ENCODE measurements at places on chromosomes 6 and 20.
A peak's percentile ranks its signal among the peaks of the same experiment; 100 is the strongest.

DNA sequence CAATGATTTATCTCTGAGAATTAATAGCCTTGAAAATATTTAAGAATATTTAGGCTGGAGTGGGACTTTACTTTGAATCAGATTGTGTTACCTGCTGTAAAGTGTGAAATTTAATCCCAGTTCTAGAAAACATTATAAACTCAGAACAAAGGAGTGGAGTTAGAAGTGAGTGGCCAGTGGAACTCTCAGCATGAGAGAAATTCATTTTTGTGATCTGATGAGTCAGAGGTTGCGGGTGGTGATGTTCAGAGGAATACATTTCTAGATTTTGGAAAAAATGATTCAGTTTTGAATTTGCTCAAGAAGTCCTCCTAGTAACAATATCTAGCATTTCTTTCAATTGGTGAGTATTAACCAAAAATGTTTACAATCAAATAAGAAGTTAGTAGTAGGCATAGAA lies 167.5 kb downstream of the ZFAND3 start:
- DNase-seq: no peak

DNA sequence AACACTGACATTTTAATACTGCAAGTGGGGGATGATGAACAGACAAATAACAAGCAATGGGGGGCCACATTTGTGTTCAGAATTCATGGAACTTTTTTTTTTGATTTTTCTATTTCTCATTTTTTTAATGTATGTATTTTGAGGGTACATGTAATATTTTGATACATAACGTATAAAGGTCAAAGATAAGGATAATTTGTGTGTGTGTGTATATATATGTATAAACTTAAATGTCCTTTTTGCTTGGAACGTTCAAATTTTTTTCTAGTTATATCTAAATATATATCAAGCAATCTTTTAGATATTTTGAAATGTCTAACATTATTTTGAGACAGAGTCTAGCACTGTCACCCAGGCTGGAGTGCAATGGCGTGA lies 12.3 kb upstream of the ZNF311 start:
- no peak for DNase-seq

GRCh38 chr6:62102387-62102786 lies 183.6 kb downstream of the KHDRBS2 start:
- no peak for DNase-seq

DNA sequence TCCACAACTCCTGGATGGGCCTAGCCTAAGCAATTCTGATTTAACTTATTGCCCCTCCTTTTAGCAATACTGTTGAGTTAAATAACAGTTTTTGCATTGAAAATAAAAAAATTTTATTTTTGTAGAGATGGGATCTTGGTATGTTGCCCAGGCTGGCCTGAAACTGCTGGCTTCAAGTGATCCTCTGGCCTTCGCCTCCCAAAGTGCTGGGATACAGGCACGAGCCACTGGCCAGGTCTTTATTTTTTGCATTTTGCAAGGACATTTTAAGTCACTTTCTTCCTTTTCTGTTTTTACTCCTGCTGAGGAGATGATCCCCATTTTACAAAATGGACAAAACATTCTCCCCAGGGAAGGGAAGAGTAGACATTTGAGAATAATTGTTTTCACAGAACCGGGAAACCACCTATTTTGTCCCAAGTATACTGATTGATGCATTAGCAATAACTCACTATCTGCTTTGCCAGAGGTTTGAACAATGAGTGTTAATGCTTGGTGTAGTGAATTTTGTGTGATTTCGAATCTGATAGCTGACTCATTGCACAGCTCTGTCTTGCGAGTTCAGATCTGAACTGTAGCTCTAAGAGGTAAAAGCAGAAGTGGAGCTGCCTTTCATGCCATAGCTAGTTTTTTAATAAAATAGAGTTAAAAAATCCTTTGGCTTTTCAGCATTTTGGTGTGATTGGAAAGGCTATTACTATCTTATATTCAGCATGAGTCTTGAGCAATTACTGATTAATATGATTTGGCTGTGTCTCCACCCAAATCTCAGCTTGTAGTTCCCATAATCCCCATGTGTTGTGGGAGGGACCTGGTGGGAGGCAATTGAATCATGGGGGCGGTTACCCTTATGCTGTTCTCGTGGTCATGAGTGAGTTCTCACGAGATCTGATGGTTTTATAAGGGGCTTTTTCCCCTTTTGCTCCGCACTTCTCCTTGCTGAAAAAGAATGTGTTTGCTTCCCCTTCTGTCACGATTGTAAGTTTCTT lies 20.9 kb downstream of the IGF2R start:
- peak; percentile 38 for DNase-seq

DNA sequence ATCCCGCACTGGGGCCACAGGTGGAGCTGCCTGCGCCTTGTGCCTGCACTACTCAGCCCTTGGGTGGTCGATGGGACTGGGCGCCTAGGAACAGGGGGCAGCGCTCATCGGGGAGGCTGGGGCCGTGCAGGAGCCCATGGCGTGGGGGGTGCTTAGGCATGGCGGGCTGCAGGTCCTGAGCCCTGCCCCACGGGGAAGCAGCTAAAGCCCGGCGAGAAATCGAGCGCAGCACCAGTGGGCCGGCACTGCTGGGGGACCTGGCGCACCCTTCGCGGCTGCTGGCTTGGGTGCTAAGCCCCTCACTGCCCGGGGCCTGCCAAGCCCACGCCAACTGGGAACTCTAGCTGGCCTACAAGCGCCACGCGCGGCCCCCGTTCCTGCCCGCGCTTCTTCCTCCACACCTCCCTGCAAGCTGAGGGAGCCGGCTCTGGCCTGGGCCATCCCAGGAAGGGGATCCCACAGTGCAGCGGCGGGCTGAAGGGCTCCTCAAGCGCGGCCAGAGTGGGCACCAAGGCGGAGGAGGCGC lies 5.8 kb downstream of the HIVEP1 start:
- no peak for DNase-seq

GRCh38 chr6:128686084-128686483 lies 165.7 kb upstream of the PTPRK start:
- no peak for DNase-seq

GRCh38 chr6:109362102-109362884 lies 20.0 kb downstream of the CD164 start:
- DNase-seq: no peak

GRCh38 chr6:151167034-151167433 lies 72.7 kb upstream of the AKAP12 start:
- DNase-seq: no peak

- peak; percentile 47 for DNase-seq
Observed at GRCh38 chr20:49603209-49603627, 35.3 kb upstream of the PTGIS start.

DNA sequence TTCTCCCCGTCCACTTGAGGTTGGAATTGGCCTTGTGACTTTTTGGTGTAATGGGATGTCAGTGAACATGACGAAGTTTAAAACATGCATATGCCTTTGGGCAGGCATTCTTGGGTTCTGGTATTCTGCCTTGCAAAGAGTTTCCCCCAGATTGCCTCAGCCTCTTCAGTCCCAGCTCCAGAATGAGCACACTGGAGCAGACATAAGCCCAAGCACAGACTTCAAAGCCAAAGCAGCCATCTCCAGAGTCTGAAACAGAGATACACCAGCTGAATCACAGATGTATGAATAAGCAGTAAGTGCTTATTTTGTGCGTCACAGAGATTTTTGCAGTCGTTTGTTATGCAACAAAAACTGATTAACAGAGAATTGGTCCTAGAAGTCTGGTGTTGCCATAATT lies 546.0 kb downstream of the FRK start:
- DNase-seq: no peak

- DNase-seq: no peak
Observed at GRCh38 chr20:9515214-9515585, 810 bp downstream of the LAMP5 start.

- DNase-seq: no peak
Observed at GRCh38 chr6:88815491-88815890, 147.9 kb downstream of the RNGTT start.

DNA sequence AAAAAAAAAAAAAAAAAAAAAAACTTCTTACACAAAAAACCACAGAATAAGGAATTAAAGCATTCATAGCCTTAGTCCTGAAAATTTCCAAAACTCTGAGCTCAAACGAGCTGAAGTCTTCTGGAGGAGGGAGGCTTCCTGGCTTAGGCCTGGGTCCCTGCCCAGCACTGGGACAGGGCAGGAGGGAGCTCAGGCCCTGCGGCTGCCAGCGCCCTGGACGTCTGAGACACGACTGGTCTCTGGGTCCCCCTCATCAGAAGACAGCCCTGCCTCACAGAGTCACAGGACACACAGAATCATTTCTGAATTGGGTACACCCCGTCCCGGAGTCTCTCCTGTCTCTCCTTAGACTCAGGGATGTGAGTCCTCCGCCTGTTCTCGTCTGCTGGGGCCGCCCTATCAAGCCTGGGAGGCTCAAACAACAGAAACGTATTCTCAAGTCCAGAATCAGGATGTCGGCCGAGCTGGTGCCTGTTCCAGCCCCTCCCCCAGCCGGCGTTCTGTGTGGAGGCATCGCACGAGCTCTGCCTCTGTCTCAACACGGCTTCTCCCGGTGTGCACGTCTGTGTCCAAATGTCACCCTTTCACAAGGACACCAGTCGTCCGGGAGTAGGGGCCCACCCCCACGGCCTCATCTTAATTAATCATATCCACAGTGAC lies 39.4 kb downstream of the ZBTB46 start:
- no peak for DNase-seq

GRCh38 chr20:14866841-14867514 lies 529.6 kb upstream of the FLRT3 start:
- no peak for DNase-seq

DNA sequence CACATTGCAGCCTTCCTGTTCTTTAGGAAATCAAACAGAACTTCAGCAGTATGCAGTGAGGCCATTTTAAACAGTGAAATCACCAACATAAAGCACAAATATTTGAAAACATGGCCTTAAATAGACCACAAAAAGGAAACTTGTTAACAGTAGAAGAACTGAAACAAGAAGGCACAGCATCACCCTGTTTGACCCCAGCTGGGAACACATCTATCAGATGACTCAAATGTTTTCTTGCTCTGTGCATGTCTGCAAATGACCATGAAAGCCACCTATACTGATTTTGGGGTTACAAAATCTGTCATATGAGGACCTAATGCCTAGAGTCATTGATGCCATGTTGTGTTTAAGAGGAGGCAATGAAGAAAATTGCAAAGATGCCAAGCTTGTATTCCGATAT lies 123.8 kb upstream of the ADGRF1 start:
- DNase-seq: no peak

DNA sequence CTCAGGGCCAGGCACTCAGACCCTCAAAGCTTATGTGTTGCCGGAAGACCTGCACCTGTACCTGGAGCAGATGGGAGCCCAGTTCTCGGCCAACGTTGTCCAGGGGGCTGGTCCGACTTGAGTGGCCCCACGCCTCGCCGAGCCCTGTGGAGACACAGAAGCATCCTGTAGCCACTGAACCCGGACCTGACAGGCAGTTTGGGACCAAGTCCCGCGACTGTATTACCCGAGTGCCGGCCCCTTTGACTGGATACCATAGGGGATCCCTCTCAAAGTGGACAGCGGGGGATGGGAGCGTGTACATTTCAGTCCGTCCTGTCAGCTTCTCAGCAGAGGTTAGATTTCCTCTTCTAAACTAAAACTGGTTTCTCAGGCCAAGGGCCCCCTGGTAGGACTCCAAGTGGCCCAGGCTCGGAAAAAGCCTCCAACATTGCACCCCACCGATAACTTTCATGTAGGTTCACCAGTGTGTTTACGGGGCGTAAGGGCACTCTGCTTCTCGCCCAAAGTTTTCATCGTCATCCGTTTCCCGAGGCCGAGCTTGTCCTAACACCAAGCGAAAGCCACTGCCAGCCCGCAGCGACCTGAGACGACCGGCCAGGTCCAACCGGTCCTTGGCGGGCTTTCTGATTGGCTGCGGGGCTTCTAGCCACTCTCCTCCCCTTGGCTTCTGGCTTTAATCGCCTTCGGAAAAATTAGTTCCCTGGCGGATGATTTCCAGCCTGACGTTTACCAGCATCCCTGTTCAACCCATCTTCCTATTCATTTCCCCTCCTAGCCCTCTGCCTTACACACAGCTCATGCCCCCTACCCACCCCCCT lies 10.8 kb downstream of the SIM1 start:
- DNase-seq: no peak

- peak; percentile 79 for DNase-seq
Observed at GRCh38 chr6:41201764-41202173, 820 bp upstream of the TREML2 start.

- DNase-seq: no peak
Observed at GRCh38 chr20:43252761-43253160, 63.1 kb upstream of the PTPRT start.

GRCh38 chr6:160093061-160093460 lies 28.6 kb upstream of the SLC22A1 start:
- no peak for DNase-seq

- DNase-seq: peak; percentile 14
Observed at GRCh38 chr6:167832497-167833395, 6.0 kb downstream of the AFDN start.

GRCh38 chr20:50318710-50319109 lies 128.1 kb downstream of the CEBPB start:
- DNase-seq: no peak

- no peak for DNase-seq
Observed at GRCh38 chr20:61979701-61980635, 85.7 kb downstream of the TAF4 start.

DNA sequence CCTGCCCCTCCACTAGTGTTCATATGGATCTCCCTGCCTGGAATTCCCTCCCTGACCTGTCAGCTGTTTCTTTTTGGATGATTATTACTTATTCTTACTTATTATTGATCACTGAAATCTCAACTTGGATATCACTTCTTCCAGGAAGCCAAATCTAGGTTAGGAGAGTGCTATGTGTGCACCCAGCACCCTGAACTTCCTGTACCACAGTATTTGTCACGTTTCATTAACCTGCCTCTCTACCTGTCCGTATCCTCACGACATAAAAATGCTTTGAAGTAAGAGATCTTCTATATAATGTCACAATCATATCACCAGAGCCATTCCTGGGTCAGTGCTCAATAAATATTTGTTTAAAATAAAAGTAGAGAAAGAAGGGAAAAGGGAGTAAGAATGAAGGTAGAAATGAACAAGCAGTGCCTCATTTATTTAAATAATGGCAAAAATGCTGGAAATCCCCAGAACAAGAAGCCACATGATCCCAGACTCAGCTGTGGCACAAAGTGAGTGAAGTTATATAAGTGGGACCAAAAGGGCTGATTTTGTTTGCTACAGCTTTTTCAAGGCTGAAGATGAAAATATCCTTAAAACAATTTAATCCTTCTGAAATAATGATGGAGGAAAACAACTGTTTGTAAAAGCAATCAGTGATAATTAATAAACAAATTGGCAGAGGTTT lies 88.0 kb upstream of the MANEA start:
- no peak for DNase-seq

DNA sequence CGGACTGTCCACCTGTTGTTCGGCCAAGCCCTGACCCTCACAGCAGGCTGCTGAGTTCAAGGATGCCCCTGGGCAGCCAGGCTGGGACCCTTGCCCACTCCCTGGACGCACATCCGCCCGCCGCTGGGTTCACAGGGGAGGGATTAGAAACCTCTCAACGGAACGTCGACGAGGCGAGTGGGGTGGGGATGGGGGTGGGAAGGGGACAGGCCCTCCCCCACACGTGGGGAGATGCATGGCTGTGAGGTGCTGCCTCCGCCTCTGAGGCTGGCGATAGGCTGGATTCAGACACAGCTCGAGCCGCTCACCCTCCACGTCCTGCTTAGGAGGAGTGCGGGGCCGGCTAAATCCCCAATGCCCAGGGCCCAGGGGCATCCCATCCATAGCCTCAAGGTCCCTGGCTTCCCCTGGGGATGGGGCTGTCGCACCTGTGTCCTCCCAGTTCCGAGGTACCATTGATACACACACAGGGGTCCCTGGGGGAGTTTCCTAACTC lies 90.6 kb upstream of the BHLHE23 start:
- no peak for DNase-seq
